Upper lobe of left lung (tissue), 6 donors: ENCODE measurements at places on chromosomes 7 and 10.
A peak's percentile ranks its signal among the peaks of the same experiment; 100 is the strongest.

DNA sequence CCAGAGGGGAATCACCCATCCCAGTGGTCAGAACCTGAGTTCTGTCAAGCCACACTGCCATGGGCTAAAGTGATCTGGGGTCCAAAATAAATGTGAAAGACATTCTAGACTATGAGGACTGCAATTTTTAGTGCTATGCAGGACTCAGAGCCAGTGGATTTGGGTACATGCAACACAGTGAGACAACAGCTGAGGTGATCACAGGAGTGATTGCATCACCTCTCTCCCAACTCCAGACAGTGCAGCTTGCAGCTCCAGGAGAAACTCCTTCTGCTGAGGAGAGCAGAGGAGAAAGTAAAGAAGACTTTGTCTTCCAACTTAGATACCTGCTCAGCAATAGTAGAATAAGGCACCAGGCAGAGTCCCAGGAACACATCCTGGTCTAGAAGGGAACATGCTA is 682.0 kb upstream of the POT1 start:
- no peak for DNase-seq

GRCh38 chr10:33248638-33249037 is 85.8 kb downstream of the NRP1 start:
- no peak for DNase-seq

GRCh38 chr10:11742009-11742778 is at the start of gene ECHDC3:
TSS of gene ECHDC3 (plus strand) at chr10:11742382. CDS start at chr10:11742577, 195 bp downstream.
- DNase-seq, result peak; percentile 95

GRCh38 chr7:33762151-33762910 is 143.0 kb upstream of the BMPER start:
- no peak for DNase-seq

DNA sequence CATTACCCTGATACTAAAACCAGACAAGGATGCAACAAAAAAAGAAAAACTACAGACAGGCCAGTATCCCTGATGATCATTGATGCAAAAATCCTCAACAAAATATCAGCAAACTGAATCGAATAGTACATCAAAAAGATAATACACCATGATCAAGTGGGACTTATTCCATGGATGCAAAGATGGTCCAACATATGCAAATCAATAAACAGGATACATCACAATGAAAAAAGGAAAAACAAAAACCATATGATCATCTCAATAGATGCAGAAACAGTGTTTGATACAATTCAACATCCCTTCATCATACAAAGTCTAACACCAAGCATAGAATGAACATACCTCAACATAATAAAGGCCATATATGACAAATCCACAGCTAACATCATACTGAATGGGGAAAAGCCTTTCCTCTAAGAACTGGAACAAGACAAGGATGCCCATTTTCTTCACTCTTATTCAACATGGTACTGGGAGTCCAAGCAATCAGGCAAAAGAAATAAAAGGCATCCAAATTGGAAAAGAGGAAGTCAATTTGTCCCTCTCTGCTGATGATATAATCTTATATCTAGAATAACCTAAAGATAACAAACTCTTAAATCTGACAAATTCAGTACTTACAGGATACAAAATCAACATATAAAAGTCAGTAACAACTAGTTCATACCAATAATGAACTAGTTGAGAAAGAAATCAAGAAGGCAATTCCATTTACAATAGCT is 48.8 kb upstream of the ASAH2 start:
- DNase-seq, result no peak
